Stimulated activated CD8-positive, alpha-beta memory T cell treated with anti-CD3 and anti-CD28 coated beads, Interleukin-15, amount 100 ng/mL, for 4 hours (primary cell): ENCODE measurements at places on chromosomes 4 and X.

DNA sequence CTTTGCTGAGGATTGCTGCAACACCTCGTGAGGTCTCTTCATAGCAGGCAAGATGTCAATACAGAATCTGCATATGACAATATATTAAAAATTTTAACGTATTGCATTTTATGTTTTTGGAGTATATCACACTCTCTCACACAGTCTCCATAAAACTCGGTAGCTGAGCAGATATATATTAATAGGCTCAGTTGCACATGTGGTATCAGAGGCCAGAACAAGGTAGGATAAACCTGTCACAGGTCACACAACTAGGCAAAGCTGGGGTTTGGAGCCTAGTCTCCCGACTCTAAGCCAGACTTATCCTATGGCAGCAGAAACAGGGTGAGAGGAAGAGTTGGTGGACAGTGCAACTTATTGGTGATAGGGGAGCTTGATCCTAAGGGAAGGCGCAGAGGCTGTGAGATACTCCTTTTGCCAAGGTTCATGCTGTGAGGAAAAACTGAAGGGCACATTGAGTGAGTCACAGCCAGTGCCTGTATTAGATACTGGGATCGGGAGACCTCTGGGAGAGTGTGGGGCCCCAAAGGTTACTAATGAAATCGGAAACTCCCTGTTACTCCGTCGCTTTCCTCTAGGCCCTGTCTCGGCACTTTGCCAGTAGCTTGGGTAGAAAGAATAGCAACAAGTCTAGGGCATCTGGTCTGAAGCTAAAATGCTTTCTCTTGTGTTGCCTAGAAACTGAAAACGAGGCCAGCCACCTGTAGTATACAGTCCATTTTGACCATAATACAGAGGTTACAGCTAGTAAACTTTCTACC is 195.7 kb downstream of the ARHGAP10 start:
- DNase-seq, result no peak

GRCh38 chr4:165621983-165622382 is 243.2 kb downstream of the CPE start:
- DNase-seq, result no peak

DNA sequence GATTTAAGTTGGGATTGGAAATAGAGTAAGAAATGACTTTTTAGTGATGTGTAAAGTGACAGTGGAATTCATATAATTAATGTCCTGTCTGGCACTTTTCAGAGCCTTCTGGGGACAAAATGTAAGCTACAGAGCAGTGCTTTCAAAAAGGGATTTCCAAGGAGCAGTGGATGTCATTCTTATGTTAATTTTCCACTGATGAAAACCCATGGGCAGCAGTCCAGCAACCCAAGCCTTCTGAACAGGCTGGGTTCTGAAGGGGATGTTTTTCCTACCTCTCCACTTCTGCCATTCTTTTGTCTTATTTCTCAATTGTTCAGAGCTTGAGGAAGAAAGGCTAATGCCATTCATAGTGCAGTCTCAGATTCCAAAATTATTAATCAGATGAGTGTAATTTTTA is 717.6 kb upstream of the HS3ST1 start:
- no peak for DNase-seq

GRCh38 chr4:45100956-45101818 is 374.8 kb upstream of the GNPDA2 start:
- no peak for DNase-seq

DNA sequence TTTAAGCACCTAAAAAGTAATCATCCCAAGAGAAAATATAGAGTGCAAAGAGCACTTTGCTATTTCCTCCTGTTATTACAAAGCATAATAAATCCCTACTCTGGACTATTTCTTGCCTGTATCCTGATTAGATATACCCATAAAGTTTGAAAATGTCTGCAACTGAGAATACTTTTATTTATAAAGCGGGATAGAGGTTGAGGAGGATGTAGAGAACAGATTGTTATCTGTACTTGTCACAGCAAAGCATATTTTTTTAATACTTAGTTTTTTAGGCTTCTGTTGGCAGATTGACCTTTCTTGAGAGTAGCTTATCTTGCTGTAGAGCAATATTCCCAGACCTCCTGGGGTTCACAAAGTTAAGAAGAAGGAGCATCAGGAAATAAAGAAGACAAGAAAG is 396.1 kb downstream of the KCNIP4 start:
- no peak for DNase-seq

- DNase-seq, result no peak
These were observed 48.7 kb upstream of the SLC4A4 start for GRCh38 chr4:71290074-71290473.

DNA sequence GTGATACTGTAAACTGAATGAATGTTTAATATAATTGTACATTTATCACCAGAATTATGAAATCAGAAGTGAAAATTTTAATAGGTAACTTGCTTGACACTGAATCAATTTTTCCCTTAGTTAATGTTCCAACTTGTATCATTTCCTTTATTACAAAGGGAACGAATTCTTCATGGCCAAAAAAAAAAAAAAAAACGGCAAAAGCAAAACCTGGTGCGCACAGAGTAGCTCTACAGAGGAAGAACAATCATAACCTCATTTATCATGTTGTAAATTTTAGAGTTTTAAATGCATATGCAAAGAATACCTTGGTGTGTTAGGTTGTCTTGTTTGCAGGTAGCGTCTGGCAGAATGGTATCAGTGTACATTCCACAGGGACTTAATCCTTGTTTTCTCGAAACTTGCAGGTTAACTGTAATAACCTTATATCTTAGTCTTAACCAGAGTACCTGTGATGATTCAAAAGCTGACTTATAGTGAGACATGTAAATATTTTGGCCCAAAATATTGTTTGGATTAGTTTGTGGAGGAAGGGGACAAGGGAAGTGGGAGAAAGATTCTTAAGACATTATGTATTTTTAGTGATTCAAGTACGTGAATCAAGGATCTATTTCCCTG is 70.0 kb downstream of the NPNT start:
- no peak for DNase-seq

- DNase-seq, result no peak
These were observed 12.1 kb downstream of the PPARGC1A start for GRCh38 chr4:23877758-23878229.

DNA sequence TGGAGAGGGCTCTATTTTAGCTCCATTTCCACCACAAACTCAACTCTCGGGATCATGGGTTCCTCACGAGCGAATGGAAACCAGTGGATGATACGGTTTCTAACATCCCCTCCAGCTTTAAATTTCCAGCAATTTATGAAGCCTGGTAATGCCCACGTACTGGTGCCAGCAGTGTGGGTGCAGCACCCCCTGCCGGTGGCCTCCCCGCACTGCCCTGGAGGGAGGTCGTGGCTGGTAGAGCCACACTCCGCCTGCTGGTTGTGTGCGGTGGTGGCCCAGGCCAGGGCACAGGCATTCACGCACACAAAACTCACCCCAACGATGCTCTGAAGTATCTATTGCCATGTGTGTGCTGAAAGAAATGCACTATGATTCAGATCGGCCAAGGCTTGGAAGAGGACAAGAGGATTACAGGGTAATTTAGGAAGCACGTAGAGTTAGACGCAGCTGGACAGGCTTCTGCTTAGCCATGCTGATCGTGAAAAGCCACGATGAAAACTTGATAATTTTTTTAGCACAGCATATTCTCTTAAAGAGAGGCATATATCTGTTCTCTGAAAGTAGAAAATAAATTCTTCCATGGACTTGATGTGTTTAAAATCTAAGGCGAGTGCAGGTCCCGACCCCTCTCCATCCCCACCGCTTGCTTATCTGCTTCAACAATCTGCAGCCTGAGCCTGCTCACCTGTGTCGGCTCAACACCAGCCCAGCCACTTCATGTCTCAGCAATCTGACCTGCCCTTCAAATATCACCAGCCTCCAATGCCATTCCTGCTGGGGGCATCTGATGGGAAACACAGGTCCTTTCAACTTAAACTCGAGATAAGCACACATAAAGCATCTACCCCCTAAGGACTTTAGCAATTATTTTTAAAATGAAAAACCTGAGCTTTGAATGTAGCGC is 59.1 kb downstream of the SCD5 start:
- DNase-seq, result peak; percentile 26

GRCh38 chr4:128832243-128832625 is 22.7 kb downstream of the JADE1 start:
- DNase-seq, result no peak

DNA sequence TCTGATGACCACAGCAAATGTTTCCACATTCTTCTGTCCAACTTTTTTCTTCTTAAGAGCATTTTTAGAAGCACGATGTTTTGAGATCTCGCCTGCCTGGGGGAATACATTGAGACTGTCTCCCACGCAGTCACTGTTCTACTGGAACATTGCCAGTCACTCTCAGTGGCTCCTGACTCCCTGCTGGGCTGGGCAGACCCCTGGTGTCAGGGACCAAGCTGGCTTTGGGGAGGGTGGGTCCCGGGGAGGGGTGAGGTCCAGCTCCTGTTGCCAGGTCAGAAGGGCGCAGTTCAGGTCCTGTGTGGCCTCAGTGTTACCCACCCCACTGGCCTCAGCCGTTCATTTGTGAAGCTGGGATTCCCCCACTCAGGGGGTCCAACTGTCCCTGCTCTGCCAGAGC is 18.9 kb upstream of the ABLIM2 start:
- no peak for DNase-seq

DNA sequence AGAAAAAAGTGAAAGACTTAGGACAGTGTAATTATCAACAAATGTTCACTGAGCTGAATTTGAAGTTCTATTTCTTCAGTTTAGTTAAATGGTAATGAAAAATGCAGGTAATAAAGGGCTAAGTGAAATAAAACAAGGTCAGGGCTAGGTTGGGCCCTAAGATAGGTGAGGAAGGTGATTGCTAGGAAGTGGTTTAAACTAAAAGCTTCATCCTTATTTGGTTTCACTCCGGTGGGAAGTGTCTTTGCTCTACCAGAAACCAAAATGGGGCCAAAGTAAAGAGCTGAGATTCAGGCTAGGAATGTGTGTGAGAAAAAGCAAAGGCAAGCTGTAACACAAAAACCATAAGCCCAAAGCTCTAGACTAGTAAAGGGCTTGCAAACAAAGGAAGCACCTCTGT is 31.0 kb downstream of the TAB3 start:
- no peak for DNase-seq

- no peak for DNase-seq
These were observed 115.3 kb upstream of the ARX start for GRCh38 chrX:25131055-25131454.

DNA sequence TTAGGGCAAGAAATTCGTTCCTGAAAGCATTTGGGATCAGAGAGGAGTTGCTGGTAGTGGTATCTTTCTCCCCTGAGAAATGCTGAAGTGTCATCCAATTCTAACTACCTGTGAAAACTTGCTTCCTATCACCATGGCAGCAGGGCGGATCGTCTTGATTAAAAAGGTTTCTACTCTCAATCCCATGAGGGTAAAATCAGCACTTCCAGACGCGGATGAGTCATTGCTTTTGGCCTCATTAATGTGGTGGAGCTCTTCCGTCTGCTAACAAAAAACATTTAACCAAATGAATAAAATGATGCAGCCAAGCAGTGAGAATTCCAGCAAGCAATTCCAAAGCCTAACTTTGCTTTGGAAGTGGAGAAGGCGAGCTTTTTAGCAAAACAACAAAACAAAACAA is 325.6 kb downstream of the CAMK2D start:
- DNase-seq, result no peak

DNA sequence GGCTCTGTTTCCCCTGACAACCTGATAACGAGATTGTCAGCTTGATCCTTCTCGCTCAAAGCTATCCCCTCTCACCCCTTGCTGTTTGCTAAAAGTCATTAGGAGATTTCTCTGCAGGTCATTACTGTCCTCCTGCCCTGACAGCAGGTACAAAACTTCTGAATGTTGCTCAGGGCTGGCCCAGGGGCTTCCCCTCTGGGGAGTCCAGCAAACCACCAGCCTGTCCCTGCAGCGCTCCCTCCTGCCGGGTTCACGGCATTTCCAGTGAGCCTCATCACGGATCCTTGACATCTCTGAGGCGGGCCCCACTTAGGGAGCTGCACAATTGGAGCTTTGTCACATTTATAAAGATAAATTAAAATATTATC is 5.2 kb upstream of the SORCS2 start:
- DNase-seq, result no peak

DNA sequence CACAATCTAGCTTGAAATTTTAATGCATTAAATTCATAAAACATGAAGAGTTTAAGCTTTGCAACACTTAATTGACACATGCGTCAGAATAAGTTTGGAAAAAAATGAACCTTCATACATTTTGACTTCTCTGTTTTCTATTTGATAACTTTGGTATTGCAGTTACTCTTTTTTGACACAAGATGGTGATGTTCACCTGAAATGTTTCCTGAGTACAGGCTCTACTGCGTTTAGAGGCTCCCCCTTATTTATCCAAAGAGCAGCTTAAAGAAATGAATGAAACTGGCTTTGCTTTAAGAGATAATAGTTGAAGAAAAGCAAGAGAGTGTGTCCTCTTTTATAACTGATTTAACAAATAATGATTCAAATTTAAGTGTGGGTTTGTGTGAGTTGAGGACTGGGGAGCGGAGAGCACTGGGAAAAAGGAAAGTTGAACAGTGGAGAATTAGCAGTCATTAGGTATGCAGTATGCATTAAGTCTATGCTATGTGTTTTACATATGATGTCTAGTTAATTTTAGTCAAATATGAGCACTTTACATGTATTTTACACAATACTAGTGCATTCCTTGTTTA is 180.6 kb upstream of the NUDT6 start:
- no peak for DNase-seq

- DNase-seq, result no peak
These were observed 78.1 kb upstream of the ADGRA3 start for GRCh38 chr4:22593933-22594332.

GRCh38 chrX:152479525-152479924 is 28.4 kb upstream of the GABRA3 start:
- no peak for DNase-seq

- no peak for DNase-seq
These were observed 43.5 kb upstream of the CITED1 start for GRCh38 chrX:72349190-72349589.

GRCh38 chr4:5746829-5747737 is 36.1 kb downstream of the EVC start:
- DNase-seq, result no peak

DNA sequence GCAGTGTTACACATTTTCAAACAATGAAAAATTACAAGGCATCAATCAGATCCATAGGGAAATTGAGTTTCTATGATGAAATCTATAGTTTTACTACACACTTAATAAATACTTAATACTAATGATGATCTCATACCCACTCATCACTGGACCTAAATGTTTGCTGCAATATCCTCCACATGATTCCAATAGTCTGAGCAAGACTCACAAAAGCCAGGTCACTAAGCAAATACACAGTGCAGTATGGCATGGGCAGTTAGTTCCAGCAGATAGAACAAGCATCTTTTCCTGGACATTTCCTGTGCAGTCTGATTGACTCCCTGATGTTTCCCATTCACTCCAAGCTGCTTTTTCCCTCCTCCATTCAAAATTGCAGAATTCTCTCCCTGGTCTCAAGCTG is 109.0 kb upstream of the ATOH1 start:
- no peak for DNase-seq

DNA sequence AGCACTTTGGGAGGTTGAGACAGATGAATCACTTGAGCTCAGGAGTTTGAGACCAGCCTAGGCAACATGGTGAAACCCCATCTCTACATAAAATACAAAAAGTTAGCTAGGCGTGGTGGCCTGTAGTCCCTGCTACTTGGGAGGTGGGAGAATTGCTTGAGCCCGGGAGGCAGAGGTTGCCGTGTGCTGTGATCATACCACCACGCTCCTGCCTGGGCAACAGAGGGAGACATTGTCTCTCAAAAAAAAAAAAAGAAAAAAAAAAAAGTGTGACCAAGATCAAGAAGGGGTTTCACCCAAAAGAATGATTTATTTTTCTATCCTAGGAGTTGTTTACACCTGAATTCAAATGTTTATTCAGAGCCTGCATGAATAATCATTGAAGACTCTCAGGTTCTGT is 572.4 kb upstream of the GALNT7 start:
- no peak for DNase-seq

GRCh38 chr4:25370242-25370641 is 6.8 kb upstream of the ANAPC4 start:
- no peak for DNase-seq
